ENCODE measurements at places on chromosomes 1 and 21.

- no peak for DNase-seq
These were observed 4.0 kb upstream of the KCNA10 start for GRCh38 chr1:110523011-110523410.

DNA sequence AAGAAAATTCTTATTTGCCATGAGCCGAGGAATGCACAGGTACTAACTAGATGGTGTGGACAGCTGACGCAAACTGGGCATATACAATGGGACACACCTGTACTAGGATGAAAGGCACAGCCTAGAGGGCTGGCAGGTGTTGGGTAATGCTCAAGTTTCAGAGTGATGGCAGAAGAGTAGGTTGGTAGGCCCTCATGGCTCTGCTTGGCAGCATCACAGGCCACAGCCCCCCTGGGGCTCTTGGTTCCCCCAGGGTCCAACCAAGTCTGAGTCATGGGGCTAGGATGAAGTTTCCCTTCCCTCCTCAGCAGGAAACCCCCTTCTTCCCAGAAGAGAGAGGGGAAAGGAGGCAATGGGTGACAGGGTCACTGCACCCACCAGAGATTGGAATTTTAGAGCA, 35.2 kb downstream of the SPEN start:
- no peak for DNase-seq

DNA sequence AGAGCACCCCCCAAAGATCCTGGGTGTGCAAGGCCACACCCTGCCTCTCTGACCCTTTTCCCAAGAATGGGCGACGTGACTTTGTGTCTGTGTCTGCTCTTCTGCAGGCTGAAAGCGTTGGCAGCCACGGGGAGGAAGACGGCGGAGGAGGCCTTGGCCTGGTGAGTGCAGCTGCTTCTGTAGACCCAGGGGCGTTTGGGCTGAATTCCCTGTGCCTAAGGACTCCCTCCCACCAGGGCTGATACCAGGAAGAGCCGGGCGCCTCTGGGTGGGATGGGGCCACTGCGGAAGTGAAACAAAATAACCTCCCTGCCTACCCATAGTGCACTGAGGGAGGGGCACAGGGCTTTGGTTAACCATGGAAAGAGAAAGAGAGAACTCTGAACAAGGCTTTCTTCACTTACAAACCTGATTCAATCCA, 2.5 kb downstream of the UBASH3A start:
- no peak for DNase-seq

GRCh38 chr1:61776091-61776490, 33.8 kb downstream of the PATJ start:
- DNase-seq: no peak

- DNase-seq: peak; percentile 75
These were observed 73.2 kb upstream of the ABCG1 start for GRCh38 chr21:42145569-42146272.

GRCh38 chr1:76202670-76203069, 128.1 kb downstream of the ST6GALNAC3 start:
- DNase-seq: no peak

GRCh38 chr1:98906809-98907208, 97.9 kb downstream of the PLPPR5 start:
- no peak for DNase-seq

DNA sequence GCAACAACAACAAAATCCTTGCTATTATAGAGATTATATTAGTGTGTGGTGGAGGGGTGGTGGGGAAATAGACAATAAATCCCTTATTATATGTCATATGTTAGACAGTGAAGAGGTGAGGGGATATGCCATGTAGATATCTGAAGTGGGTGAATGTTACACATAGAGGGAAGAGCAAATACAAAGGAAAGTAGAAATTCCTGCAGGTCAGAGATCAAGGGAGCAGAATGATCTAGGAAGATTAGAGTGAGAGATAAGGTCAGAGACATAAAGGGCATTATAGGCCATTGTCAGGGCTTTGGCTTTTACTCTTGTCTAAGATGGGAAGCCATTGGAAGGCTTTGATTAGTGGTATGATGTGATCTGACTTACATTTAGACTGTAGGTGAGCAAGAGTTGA, 38.5 kb downstream of the PRKAA2 start:
- no peak for DNase-seq

- no peak for DNase-seq
These were observed at the start of gene RIPPLY3 for GRCh38 chr21:37006486-37007291. Gene RIPPLY3 (plus strand): TSS chr21:37006702. CDS start chr21:37006773, 71 bp downstream.

DNA sequence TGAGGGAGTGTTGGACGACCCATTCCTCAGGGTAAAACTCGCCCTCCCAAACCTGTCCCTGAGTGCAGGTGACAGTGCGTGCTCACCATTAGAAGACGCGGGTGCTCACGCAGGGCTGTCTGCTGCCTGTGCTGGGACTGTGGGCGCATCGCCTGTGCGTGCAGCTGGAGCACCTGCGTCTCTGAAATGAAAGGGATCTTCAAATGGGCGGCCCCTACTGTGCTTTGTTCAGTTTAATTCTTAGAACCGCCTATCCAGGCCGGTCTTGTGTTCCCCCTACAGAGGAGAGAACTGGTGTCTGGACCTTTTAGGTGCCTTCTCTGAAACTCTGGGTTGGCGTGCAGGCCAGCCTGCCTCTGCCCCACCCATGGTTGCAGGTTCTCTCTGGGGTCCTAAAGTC, 125.8 kb downstream of the PCBP3 start:
- no peak for DNase-seq

- DNase-seq: no peak
These were observed 1.0 kb upstream of the PERM1 start for GRCh38 chr1:982765-983436.

DNA sequence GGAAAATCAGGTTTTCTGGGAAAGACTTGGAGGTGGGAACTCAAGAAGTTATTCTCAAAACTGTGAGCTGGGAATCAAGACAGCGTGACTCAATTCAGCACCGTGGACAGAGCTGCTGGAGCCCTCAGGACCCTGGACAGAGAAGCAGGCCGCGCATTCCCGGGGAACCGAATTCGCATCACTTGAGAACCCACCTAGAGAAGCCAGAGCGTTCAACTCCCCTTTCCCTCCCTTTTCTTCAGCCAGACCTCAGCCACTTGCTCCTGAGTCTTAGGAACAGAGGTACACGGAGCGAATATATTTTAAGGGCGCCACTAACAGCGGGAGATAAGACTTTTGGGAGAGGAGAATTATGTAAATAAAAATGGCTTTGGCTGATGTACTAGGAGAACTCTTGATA, 2.0 kb upstream of the LIN28A start:
- peak; percentile 73 for DNase-seq

GRCh38 chr21:26124896-26125295, 45.7 kb downstream of the APP start:
- DNase-seq: no peak

- DNase-seq: no peak
These were observed 37.1 kb downstream of the SLC30A1 start for GRCh38 chr1:211541720-211542477.

- peak; percentile 38 for DNase-seq
These were observed 360.6 kb upstream of the USP24 start for GRCh38 chr1:55575571-55576279.

GRCh38 chr1:201004732-201005131, 18.8 kb downstream of the KIF21B start:
- no peak for DNase-seq

DNA sequence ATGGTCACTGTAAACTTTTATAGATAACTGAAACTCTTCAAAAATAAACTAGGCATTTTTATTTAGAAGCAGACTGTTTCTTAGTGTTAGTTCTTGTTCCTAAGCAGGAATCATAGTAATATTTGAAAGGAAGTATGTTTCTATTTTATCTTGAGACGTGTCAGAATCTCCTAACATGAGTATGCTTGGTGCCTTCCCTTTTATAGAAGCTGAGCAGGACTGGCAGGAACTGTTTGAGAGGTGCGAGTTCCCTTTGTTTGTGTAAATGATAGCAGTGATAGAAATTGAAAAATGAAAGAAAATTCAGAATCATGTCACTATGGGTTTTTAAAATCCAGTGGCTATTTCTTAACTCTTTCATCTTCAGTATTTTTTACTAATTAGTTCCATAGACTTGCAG, 56.9 kb downstream of the LRRC8D start:
- DNase-seq: no peak

GRCh38 chr1:223031733-223032601, 111.1 kb downstream of the TLR5 start:
- DNase-seq: no peak

DNA sequence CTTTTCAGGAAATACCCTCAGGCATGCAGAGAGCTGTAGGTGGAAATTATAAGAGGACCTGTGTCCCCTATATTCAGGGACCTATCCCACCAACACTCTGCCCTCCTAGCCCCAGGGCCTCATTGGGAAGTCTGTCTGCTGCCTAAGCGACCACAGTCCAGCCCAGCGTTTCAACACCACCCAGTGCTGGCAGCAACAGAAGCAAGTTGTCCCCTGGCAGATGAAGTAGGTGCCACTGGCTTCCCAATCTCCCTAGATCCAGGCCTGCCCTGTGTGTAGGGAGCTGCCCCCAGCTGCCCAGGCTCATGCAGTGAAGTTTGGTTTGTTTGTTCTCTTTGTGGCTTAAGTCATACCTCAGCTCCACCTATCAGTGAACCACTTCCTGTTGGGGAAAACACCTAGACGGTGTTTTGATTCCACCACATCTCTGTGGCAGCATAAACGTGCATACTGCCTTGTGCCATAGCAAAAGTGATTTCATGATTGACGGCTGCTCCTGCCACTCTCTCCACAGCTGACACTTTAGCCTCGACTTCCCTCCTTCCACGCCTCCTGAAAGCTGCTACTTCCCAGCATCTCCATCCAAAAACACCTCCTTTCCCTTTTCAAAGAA, 8.1 kb upstream of the LEFTY1 start:
- no peak for DNase-seq

- DNase-seq: no peak
These were observed 690.7 kb downstream of the ADGRL2 start for GRCh38 chr1:82491301-82492048.

DNA sequence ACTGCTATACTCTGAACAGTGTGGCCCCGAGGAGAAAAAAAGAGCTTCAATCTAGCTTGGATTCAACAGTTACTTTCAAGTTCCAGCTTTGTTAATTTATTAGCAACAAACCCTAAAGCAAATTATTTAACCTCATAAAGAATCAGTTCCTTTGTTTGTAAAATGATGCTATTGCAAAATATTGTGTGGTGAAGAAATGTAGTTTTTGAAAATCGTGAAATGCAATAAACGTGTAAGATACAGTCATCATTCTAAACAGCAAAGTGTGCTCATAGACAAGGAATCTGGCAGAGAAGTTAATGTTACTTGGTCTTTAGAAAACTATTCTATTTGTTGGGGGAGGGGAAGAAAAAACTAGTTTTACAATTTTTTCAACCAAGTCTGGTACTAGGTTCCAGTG, 297.6 kb upstream of the ADGRL4 start:
- no peak for DNase-seq

DNA sequence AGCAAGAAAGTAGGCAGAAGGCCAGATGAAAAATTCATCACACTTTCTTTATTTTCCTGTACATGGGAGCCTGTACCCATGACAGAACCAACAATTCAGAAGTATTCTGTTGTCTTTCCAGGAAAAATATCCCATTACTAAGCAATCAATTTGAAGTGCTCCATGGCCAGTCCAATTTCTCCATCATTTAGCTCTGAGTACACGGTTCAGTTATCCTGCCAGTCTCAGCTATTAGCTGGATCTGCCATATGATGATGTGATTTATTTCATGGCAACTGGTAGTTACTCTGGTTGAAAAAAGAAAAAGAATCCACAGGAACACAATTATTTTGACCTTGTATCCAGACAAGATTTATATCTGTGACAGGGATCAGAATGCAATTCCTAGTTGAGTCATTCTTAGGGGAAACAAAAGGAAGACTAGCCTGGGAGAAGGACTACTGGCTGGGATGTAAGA, 70.6 kb upstream of the GORAB start:
- no peak for DNase-seq

DNA sequence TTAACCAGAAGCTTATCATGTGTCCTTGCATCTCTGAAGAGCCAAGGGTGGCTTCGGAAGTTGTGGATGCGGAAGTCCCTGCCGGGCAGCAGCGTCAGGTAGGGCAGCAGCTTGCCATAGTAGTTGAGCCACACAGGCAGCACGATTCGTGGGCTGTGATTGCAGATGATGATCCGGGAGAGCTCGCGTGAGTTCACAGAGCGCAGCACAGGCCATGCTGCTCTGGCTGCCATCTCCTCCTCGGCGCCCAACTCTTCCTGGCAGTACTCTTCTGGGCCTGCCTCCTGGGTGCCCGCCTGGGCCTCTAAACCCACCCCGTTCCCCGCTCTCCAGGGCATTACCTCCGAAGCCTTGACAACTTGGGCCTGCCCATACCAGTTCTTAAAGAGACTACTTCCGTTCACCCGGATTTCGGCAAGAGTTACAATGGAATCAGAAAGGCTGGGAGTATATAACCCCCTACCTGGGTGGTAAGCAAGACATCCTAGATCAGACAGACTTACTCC, at the start of gene VHLL:
Gene VHLL, minus strand, starts transcription at position 456 of the 506 bp plus-strand sequence. Its CDS starts 118 bp downstream, at position 338.
- DNase-seq: no peak

- no peak for DNase-seq
These were observed 37.5 kb downstream of the EDN2 start for GRCh38 chr1:41446851-41447610.

- no peak for DNase-seq
These were observed 458.2 kb upstream of the DAB1 start for GRCh38 chr1:57882072-57882471.

GRCh38 chr1:98002288-98002687, 81.5 kb upstream of the DPYD start:
- DNase-seq: no peak

GRCh38 chr1:22342734-22343191, 108.9 kb upstream of the ZBTB40 start:
- no peak for DNase-seq

- DNase-seq: no peak
These were observed 18.2 kb downstream of the INAVA start for GRCh38 chr1:200912737-200913407.

DNA sequence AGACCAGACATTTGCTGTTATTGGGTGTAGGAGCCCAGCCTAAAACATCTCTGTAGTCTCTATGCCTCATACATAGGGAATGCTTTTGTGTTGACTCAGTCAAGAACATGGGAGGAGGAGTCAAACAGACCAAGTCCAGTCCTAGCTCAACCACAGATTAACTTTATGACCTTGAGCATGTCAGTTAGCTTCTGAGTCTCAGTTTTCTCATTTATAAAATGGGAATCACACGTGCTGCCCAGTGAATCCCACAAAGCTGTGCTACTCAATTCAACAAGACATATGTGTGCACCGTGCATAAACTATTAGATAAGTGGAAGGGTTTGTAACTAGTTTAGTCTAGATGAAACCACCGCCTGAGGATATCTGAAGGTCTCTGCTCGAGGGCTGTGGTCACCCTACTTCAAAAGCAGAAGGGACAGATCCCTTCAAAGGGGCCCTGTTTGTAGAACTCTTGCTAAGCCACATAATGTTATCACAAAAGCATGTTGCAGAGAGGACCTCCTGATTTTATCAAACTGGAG, 109.5 kb upstream of the NFIA start:
- no peak for DNase-seq

- DNase-seq: no peak
These were observed 148.0 kb upstream of the ERG start for GRCh38 chr21:38646213-38646837.
